ENCODE measurements at places on chromosomes 7 and 10.

DNA sequence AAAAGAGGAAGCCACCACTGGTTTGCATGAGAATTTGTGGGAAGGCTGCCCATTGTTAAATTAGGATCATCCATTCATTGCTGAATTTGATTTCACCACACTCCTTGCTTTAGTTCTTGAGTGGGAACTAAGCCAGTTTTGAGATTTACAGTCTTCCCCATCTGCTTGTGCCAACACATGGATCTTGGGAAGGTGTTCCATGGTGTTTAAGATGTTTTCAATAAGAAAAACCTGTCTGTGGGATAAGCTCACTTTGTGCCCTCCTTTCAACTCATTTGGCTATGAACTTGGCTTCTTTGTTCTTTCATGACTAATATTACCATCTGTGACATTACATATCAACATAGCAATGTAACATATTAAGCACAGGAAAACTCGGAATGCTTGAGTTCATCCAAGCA is 73.2 kb downstream of the INHBA start:
- DNase-seq: no peak

DNA sequence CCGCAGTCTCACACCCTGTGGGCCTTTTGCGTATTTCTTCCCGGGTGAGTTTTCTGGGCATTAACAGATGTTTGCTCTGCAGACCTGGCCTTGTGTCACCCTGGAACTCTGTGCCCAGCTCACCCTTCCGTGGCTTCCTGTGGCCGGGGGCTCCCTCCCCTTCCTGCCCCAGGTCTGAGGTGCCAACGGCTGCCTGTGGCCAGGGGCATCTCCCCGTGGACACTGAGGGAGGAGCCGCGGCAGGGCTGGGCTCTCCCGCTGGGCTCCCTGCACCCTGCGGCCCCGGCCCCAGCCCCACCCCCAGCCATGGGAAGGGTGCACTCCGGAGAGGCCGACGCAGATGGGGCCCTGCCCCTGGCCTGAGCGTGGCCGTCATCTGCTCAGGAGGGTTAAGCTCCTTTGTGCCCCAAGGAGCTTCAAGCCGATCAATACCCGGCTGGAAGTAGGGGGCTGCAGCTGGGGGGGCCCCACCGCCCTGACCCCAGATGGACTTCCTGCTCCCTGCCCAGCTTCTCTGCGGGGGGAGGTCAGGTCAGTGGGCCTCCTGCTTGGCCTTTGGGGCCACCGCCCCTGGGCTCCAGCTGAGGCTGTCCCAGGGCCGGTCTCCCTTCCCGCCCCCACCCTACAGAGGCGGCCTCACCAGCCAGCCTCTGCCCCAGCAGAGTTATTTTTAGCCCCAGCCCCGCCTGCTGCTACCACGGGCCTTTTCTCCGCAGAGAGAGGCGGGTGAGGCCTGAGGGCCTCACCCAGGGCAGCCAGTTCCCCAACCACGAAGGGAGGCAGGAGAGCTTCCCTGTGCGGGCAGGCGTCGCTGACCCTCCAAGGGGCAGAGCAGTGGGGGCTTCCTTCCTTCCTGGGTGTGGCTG is 24.2 kb downstream of the PWWP2B start:
- DNase-seq: peak; percentile 40

DNA sequence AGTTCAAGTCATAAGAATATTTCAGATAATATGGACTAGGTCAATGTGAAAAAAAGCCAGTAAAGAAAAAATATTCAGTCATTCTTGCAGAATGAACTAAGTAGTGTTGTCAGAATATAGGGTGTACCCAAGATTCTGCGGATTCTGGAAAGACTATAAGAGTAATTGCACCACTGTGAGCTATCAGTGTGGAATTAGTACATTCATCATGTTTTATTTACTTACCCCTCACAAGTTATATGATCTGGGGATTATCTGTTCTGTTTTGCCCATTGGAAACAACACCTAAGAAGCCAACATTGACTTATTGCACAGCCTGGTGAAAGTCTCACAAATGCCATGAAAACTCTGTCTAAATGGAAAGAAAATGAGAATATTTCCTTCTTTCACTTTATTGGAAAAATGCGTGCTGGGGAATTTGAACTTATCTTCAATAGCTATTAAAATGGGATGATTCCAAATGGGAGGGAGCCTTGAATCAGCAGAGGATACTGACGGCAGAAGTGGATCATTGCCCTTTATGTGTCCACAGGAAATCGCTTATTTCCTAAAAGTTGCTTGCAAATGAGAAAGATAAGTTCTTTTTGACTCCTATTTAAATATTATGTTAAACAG is 563.3 kb upstream of the POM121L12 start:
- no peak for DNase-seq

- DNase-seq: no peak
Measured at GRCh38 chr10:22736134-22736533, 21.8 kb upstream of the PIP4K2A start.

- DNase-seq: no peak
Measured at GRCh38 chr10:51250278-51250920, 176.1 kb downstream of the PRKG1 start.
